Pancreas (tissue), 10 donors: ENCODE measurements at places on chromosomes 4 and X. TPM values are rescaled to one million over a fixed set of nuclear protein-coding genes. Genes with fewer than 3 reads are reported as not detected.
A peak's percentile ranks its signal among the peaks of the same experiment; 100 is the strongest.

DNA sequence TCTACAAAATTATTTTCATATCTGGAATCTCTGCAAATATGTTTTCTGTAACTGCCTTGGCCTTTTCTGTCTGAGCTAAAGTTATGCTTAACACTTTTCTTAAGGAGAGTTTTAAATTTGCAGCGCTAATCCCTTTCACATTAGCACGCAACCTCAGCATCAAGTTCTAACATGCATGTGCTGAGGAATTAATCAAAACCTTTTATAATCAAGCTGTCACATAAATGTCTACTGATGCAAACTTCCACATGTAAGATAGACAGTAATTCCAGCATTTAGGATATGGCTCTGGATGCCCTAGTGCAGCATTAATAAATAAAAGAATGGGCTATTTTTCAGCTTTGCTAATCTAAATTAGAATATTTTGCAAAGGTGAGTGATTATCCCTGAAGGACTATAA, 17.5 kb upstream of the NEIL3 start:
- DNase-seq, result no peak

GRCh38 chrX:154918060-154918483, 31.9 kb downstream of the F8A1 start:
- DNase-seq, result peak; percentile 34

DNA sequence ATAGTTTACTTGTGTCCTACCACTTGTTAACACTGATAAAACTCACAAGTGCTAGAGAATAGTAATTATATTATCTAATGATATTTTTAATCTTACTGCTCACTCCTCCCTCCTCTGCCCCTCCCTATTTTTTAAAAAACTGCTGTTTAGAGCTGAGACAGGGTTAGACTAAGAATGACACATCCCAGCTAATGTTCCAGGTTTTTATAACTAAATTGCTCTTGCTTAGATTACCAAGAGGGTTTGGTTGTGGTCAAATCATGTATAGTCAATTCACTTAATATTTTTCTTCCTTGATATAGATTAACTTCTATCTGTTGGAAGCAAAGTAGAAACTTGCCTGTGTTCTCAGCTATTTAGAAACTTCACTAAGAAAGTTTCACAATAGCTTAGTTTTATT, 60.2 kb downstream of the ATOH1 start:
- DNase-seq, result no peak

DNA sequence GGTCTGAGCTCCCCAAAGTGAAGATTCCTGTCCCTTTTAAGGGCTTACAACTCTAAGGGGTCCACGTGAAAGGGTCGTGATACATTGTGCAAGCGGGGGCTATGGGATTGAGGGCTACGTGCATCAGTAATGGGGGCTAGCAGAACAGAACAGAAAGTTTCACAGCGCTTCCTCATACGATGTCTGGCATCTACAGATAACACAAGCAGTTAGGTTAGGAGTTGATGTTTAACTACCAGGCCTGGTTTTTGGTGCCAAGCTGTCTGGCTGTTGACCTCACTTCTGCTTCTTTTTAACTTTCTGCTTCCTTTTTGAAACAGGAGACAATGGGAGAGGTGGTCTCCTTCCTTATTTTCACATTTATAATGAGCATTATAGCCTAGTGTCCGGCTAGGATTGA, 368.6 kb upstream of the CXorf51A start:
- no peak for DNase-seq

- DNase-seq, result peak; percentile 89
These were observed at the start of gene ZNF275 for GRCh38 chrX:153333821-153334653. TSS of gene ZNF275 (plus strand) at chrX:153334153. CDS start at chrX:153336680, 2,527 bp downstream.

GRCh38 chrX:129696463-129697155, 41.9 kb upstream of the APLN start:
- no peak for DNase-seq

Gene MGARP
- polyA plus RNA-seq, result 0.45 TPM

Gene MCUB
- polyA plus RNA-seq, result 6.4 TPM
